ENCODE measurements at places on chromosomes 4 and X. TPM values are rescaled to one million over a fixed set of nuclear protein-coding genes. Genes with fewer than 3 reads are reported as not detected.

Gene CYSLTR1
- total RNA-seq: 0.31 TPM

Gene FATE1
- not detected for total RNA-seq

Gene NAP1L2
- total RNA-seq: 3.1 TPM

Gene HPGD
- 1.4 TPM for total RNA-seq
